ENCODE measurements at places on chromosomes 16 and 17. TPM values are rescaled to one million over a fixed set of nuclear protein-coding genes. Genes with fewer than 3 reads are reported as not detected.
A peak's percentile ranks its signal among the peaks of the same experiment; 100 is the strongest.

The ITGA2B gene
- 0.71 TPM for total RNA-seq

The ALOX15B gene
- not detected for total RNA-seq

The CDK5R1 gene
- total RNA-seq: 7.9 TPM

The FOXN1 gene
- total RNA-seq: not detected

The SOX15 gene
- total RNA-seq: 0.30 TPM

The SCGB1C2 gene
- total RNA-seq: not detected

The ORC6 gene
- total RNA-seq: 35.8 TPM

The KCNJ2 gene
- not detected for total RNA-seq

The CCL3 gene
- 112 TPM for total RNA-seq

The SLC2A4 gene
- total RNA-seq: not detected

The CYTH1 gene
- total RNA-seq: 288 TPM

The TUBB3 gene
- 3.6 TPM for total RNA-seq

The ZNF205 gene
- not detected for total RNA-seq

The HSD17B1 gene
- total RNA-seq: 0.73 TPM

The GNAO1 gene
- 2.3 TPM for total RNA-seq

DNA sequence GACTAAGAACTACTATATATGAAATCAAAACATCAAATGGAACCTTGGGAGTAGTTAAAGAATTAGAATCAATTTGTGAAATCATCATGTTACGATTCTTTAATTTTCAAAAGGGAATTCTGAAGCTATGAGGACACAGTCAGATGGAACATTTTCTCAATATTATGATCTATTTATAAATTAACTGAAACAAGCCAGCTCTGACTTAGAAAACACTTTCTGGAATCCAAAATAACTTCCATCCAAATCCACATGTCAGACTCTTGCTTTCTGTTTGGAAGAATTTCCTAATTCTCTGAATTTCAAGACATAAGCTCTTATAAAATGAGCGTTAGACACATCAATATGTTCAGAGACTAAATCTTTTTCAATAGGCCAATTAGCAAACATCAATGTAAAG lies 737.7 kb upstream of the SOX9 start:
- DNase-seq: no peak
- H3K4me3 ChIP-seq: no peak overlapping the region
- no peaks in the 10 kb centered on the region for H3K36me3 ChIP-seq
- H3K4me1 ChIP-seq: no peaks in the 10 kb centered on the region

GRCh38 chr17:83000738-83001137 lies 78.7 kb upstream of the METRNL start:
- no peak overlapping the region for H3K27ac ChIP-seq
- peaks cover 31% of the 10 kb centered on the region for H3K36me3 ChIP-seq
- DNase-seq: no peak
- no peaks in the 10 kb centered on the region for H3K4me1 ChIP-seq
- no peaks in the 10 kb centered on the region for H3K27me3 ChIP-seq
- no peak overlapping the region for H3K4me3 ChIP-seq

DNA sequence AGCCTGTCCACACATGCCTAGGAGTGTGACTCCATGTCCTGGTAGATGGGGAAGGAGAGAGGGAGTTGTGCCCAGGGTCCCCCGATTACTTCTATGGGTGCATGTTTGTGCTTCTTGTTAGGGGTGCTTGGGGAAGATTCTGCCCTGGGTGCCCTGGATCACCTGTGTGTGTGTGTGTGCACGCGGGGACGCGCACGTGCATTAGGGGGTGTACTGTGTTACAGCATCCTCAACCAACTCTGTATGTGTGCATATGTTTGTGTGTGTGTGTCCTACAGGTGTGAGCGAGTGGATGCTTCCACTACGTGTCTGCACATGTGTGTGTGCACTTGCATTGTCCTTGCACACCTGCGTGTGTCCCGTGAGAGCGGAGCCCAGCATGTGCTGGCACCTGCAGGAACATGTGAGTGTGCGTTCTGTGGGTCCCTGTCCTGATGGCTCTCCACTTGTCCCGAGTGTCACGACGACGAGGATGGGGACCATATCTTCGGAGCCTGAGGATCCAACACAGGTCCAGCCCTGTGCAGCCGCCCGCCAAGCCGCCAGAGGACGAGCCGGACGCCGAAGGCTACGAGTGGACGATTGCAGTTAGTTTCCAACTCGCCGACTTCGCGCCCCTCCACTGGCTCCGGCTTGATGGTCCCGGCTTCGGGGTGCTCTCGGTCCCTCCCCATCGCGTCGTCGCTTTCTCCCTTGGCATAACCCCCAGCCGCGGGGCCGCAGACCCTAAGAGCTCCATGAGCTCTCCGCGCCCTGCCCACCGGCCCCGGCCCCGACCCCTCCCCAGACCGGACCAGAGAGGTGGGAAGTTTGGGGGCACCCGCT lies 6.0 kb upstream of the TBC1D3B start:
- H3K36me3 ChIP-seq: no peaks in the 10 kb centered on the region
- no peak overlapping the region for H3K27ac ChIP-seq
- no peak overlapping the region for H3K4me3 ChIP-seq
- no peak for DNase-seq
- H3K27me3 ChIP-seq: peaks cover 52% of the 10 kb centered on the region

DNA sequence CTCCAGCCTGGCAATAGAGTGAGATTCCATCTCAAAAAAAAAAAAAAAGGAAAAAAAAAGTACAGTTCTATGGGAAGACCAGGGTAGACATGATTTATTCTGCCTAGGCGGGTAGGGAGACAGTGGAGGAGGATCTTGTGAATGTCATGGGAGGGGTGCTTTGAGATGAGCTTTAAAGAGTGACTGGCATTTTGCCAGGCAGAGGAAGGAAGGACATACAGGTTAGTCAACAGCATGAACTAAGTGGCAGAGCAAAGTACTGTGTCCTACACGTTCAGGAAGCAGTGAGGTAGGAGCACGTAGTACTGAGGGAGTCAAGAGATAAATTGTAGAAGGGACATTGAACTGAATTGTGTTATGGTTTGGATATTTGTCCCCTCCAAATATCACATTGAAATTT lies 451.5 kb downstream of the TOX3 start:
- no peaks in the 10 kb centered on the region for H3K36me3 ChIP-seq
- DNase-seq: no peak

GRCh38 chr16:3202903-3203539 lies 15.0 kb downstream of the OR1F1 start:
- peaks cover 23% of the 10 kb centered on the region for H3K36me3 ChIP-seq
- DNase-seq: no peak
- H3K27ac ChIP-seq: no peak overlapping the region
- peaks cover 10% of the 10 kb centered on the region for H3K27me3 ChIP-seq
- no peak overlapping the region for H3K4me3 ChIP-seq

GRCh38 chr16:27483624-27484023 lies 66.1 kb downstream of the GTF3C1 start:
- H3K4me3 ChIP-seq: no peak overlapping the region
- DNase-seq: no peak
- no peaks in the 10 kb centered on the region for H3K27me3 ChIP-seq
- peaks cover 53% of the 10 kb centered on the region for H3K36me3 ChIP-seq
- no peaks in the 10 kb centered on the region for H3K4me1 ChIP-seq
- H3K27ac ChIP-seq: no peak overlapping the region

DNA sequence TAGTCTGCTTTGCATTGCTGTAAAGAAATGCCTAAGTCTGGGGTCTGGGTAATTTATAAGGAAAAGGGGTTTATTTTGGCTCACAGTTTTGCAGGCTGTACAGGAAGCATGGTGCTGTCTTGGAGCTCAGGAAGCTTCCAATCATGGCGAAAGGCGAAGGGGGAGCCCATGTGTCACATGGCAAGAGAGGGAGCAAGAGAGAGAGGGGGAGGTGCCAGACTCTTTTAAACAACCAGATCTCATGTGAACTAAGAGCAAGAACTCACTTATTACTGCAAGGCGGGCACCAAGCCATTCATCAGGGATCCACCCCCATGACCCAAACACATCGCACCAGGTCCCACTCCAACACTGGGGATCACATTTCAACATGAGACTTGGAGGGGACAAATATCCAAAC lies 148.2 kb upstream of the HS3ST2 start:
- H3K4me3 ChIP-seq: no peak overlapping the region
- no peaks in the 10 kb centered on the region for H3K27me3 ChIP-seq
- no peak overlapping the region for H3K27ac ChIP-seq
- no peak for DNase-seq
- no peaks in the 10 kb centered on the region for H3K36me3 ChIP-seq

- H3K4me1 ChIP-seq: no peaks in the 10 kb centered on the region
- no peak for DNase-seq
- H3K27me3 ChIP-seq: peaks cover 23% of the 10 kb centered on the region
- no peak overlapping the region for H3K4me3 ChIP-seq
These were observed 10.0 kb downstream of the CACNA1G start for GRCh38 chr17:50570528-50570927.

DNA sequence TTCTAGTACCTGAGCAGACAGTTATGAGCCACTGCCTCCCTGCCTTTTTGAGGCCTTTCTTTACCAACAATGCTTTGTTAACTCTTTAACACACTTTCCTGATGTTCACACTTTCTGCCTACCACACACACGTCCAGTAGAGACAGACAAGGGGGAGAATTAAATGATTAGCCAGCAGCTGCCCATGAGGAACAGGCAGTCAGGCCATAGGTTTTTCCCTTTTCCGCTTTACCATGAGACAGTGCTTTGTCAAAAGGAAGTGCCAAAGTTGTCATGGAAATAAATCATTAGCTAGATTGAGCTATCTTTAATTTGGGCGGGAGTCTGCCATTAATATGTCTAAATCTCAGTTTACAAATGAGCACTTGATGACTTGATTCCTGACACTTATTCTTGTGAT lies 102.1 kb downstream of the PITPNC1 start:
- DNase-seq: no peak
- no peak overlapping the region for H3K4me3 ChIP-seq
- H3K4me1 ChIP-seq: peaks cover 43% of the 10 kb centered on the region
- no peaks in the 10 kb centered on the region for H3K36me3 ChIP-seq
- peak overlapping the region; percentile 2 for H3K27ac ChIP-seq

DNA sequence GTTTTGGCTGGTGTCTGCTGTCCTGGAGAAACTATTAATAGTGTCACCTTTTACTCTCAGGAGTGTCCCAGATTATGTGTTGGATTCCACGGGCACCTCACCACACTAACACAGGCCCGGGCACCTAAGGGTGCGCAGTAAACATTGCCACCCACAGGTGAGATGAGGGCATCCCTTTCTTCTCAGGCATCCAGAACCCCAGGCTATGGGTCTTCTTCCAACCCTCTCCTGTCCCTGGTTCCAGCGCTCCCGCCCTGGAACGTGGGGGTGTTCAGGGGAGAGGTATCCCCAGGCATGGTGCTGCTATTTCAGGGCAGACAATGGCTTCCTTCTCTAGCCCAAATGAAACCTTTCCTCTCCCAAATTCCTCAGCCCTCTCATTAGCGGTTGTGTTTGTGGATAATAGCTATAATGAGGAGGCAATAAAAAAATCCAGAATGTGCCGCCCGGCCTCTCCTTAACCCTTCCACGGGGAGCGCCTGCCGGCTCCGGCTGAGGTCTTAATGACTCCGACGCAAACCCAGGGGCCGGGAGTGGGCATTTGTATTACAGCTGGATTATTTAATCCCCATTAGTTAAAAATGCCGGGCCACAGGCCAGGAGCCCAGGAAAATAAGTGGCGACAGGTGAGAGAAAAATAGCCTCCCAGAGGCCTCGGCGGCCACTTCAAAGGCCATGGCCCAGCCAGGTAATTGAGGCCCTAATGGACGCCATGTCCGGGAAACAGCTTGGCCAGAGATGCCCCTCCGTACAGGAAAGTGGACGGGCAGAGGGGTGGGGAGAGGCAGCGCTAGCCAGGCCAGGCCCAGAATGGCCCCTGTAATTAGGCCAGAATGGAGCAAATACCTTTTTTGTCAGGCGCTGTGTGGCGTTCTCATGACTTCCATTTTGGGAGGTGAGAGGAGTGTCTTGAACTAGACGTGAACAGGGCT lies 102.8 kb downstream of the IRX5 start:
- H3K4me3 ChIP-seq: no peak overlapping the region
- DNase-seq: no peak
- H3K27ac ChIP-seq: no peak overlapping the region
- no peaks in the 10 kb centered on the region for H3K36me3 ChIP-seq
- no peaks in the 10 kb centered on the region for H3K4me1 ChIP-seq

GRCh38 chr16:57245472-57246113 lies 534 bp downstream of the ARL2BP start:
- no peaks in the 10 kb centered on the region for H3K27me3 ChIP-seq
- H3K36me3 ChIP-seq: peaks cover 27% of the 10 kb centered on the region
- peak overlapping the region; percentile 78 for H3K4me3 ChIP-seq
- DNase-seq: no peak
- peaks cover 19% of the 10 kb centered on the region for H3K4me1 ChIP-seq
- H3K27ac ChIP-seq: peak overlapping the region; percentile 17

Measured in activated CD4-positive, alpha-beta memory T cell treated with anti-CD3 and anti-CD28 coated beads, Interleukin-2, amount 10 ng/mL, durations not matched to agents 7 days and 5 days (primary cell).